ENCODE measurements at places on chromosomes 2 and 18.

DNA sequence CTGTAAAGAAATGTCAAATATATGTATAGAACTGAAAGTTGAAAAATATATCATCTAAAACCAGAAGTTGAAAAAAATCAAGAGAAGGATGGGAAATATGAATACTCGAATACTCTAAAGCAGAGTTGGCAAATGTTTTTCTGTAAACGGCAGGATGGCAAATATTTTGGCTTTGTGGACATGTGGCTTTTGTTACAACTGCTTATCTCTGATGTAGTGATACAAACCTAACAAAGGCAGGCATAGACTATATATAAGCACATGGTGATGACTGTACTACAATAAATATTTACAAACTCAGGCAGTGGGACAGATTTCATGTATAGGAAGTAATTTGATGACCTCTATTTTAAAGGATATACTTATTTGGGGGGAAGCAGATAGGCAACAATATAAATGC, 224.6 kb upstream of the LRRTM4 start:
- DNase-seq: no peak

GRCh38 chr2:132518302-132518701, 101.7 kb downstream of the GPR39 start:
- DNase-seq: no peak

- DNase-seq: no peak
Measured at GRCh38 chr18:2060086-2060485, 511.2 kb downstream of the METTL4 start.

DNA sequence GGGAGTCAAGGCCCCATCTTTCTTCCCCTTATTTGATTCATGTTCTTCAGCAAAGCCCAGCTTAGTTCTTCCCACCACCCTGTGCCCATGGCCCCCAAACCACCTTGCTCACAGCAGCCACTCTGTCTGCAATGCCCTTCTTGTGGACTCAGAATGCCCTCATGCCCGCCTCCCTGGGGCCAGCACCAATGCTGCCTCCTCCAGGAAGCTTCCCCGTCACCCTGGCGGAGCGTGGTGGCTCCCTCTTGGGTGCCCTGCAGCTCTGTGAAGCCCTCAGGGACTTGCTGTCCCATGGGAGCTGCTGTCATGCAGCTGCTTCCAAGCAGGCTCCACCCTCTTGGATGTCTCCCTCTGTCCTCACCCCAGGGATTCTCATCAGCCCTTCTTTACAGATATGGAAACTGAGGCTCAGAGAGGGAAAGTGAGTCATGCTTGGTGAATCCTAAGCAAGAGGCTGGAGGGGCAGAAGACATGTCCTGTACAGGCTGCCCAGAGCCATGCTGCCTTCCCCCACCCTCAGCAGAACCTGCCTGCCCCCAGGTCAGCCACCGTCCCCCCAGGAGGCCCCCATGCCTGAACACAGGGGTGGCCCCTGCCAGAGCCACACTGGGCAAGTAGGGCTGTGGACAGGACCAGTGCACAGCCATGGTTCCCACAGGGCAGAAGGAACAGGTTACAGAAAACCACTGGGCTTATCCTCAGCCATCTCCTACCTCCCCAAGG, 11.8 kb upstream of the DUSP2 start:
- no peak for DNase-seq

GRCh38 chr2:9824956-9825720, 18.1 kb upstream of the TAF1B start:
- DNase-seq: no peak

DNA sequence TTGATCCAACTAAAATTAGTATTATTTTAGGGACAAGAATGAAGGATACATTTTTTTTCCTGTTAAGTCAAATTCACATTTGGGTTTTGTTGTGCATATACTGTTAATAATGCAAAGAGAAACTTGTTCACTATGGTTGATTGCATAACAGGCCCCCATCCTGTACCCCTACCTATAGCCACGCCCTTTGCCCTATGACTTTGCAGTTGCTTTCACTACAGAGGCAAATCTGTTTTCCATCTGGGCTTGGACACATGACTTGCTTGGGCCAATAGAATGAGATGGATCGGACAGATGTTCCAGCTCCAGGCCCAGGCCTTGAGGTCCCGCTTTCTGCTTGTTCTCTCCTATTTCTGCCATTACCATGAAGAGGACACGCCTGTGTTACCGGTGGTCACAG, 278.5 kb upstream of the HNRNPA3 start:
- DNase-seq: no peak

GRCh38 chr2:44537264-44537663, 175.5 kb downstream of the CAMKMT start:
- no peak for DNase-seq

GRCh38 chr18:21559195-21559594, 41.3 kb downstream of the ESCO1 start:
- no peak for DNase-seq

- DNase-seq: no peak
Measured at GRCh38 chr2:146661473-146662096, 1183.2 kb upstream of the ACVR2A start.

- DNase-seq: peak; percentile 42
Measured at GRCh38 chr2:230824406-230824978, 40.2 kb upstream of the ITM2C start.

DNA sequence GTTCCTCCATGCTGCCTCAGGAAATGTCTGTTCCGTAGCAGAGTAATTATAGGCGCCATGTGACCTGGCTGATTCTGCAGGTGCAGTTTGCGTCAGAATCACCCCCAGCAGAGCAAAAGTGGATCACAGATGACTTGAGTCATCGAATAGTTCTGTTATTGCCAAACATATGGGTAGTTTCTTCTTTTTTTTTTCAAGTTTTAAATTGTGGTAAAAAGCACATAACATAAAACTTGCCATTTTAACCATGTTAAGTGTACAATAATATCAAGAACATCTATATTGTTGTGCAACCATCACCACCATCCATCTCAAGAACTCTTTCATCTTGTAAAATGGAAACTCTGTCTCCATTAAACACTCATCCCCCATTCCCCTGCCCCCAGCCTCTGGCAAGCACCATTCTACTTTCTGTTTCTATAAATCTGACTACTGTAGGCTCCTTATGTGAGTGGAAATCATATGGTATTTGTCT, 177.7 kb upstream of the TWIST2 start:
- no peak for DNase-seq

DNA sequence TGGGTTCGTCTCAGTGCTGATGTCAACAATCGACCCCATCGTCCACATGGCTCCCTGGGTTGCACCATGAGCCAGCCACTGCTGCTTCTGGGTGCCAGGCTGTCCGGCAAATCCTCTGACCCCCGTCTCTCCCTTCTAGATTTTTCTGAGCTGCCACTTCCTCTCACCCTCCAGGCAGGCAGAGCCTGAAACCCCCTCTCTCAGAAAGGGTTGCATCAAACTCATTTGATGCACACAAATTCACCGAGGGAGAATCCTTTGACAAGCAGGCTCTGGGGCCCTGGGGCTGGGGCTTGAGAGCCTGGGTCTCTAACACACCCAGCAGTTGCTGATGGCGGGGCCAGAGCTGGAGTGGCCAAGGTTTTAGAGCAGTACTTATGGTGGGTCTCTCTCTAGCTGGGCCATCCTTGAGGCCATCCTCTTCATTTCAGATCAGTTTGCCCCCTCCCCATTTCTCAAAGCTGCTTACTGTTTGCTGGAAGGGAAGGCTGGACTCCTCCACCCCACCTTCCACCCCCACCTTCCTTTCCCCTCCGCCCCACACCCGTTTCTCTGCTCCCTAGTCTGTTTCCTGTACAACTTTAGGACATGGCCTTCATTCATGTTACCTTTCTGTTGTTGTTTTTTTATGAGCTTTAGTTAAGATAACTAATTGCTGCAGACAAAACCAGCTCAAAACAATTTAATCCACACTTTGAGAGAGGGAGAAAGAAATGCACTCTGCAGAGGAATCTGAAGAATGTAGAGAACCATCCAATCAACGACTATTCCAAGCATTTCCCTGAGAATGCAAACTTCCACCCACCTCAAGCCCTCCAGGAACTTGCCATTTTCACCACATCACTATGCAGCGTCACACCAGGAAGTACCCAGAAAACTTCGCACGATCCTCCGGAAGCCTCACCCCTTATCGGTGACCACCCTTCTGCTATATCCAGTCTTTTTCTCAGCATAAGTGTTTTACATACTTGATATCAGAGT, 69.5 kb downstream of the ARL4C start:
- no peak for DNase-seq

DNA sequence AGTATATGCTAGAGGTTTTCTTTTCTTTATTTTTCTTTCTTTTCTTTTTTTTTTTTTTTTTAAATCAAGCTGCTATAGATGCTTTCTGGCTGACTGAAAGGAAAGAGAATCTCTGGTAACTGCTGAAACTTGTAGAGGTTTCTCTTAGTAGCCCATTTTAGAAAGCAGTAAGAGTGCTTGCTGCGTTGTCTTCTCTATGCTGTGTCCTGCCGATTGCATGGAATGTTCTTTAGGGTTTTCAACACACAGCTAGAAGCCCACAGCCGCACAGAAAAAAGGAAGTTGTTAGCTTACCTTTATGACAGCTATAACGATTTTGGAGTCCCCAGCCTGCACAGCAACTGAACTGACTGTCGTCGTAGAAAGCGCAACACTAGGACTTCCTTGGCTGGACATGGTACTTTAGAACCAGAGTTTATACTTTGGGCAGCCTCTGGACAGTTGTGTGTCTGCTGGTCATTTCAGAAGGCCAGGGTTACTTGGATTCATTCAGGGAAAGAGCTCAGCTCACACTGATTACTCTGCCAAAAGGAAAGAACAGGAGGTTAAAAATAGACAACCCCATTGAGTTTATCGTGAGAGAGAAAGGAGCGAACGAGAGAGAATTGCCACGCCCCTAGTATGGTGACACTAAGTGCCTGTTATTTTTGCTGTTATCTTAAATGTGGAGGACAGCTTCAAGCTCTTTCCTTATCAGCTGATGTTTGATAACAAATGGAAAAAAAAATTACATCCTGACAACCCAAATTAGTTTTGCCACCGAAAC, at the start of gene CCDC141:
TSS of gene CCDC141 (minus strand) at position 592 of the 766 bp plus-strand sequence. CDS start at position 396, 196 bp downstream.
- no peak for DNase-seq

GRCh38 chr18:76634564-76634963, 139.5 kb upstream of the ZNF516 start:
- DNase-seq: no peak

DNA sequence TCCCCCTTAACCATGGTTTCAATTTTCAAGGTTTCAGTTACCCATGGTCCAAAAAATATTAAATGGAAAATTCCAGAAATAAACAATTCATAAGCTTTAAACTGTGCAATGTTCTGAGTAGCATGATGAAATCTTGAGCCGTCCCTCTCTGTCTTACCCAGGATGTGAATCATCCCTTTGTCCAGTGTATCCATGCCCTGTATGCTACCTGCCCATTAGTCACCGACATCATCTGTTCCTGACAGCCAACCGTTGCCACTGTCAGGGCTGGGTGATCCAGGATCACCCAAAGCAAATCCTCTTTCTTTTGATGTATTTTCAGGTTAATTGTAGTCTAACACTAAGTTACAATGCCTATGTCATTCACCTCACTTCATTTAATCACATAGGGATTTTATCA, 15.7 kb upstream of the OLA1 start:
- DNase-seq: no peak

DNA sequence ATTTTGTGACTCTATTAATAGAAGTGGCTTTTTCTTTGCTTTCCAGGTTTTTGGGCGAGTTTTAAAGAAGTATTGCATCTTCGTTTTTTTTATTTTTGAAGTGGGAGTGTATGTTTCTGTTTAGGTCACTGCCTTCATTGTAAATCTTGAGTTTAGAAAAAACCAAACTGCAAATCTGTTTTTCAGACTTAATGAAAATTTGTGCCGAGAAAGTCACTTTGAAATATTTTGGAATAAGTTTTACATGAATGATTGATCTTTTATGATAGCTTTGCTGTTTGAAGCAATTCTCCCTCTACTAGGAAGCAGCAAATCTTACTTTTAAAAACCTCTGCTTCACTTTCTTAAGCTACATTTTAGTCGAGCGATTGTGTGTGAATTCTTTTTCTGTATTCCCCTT, 2.2 kb downstream of the SMAD4 start:
- no peak for DNase-seq

DNA sequence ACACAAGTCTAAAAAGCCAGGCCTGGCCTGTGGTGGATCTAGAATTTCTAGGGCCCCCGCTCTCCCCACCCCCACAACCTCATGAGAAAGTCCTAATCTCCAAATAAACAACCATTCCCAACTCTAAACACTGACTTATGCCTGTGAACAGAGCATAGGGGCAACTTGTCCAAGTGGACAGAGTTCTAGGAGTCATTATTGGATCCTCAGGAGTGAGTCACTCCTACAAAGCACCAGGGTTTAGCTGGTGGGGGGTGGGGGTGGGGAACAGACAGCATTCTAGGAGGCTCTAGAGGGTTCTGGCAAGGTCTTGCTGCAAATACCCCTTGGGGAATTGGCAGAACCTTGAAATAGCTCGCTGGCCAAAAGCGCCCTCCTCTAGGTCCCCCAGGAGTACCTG, 83.3 kb downstream of the ZCCHC2 start:
- no peak for DNase-seq

DNA sequence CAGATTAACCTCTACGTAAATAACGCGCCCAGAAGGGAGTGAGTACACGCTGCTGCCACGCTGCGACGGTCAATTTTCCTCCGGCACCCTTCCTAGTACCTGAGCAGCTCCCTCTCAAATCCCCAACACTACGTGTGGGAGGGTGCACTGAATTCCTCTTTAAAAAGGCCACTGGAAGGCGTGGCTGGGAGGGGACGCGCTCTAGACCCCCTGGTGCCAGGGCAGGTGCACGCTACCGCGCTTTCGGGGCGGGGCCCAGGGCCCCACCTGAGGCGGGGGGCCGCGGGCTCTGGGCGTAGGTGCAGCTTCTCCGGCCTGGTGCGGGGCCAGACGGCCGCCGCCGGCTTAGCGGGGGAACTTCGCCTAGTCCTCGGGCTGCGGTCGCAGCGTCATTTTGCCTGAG, 668 bp upstream of the ANKRD12 start:
- DNase-seq: no peak

DNA sequence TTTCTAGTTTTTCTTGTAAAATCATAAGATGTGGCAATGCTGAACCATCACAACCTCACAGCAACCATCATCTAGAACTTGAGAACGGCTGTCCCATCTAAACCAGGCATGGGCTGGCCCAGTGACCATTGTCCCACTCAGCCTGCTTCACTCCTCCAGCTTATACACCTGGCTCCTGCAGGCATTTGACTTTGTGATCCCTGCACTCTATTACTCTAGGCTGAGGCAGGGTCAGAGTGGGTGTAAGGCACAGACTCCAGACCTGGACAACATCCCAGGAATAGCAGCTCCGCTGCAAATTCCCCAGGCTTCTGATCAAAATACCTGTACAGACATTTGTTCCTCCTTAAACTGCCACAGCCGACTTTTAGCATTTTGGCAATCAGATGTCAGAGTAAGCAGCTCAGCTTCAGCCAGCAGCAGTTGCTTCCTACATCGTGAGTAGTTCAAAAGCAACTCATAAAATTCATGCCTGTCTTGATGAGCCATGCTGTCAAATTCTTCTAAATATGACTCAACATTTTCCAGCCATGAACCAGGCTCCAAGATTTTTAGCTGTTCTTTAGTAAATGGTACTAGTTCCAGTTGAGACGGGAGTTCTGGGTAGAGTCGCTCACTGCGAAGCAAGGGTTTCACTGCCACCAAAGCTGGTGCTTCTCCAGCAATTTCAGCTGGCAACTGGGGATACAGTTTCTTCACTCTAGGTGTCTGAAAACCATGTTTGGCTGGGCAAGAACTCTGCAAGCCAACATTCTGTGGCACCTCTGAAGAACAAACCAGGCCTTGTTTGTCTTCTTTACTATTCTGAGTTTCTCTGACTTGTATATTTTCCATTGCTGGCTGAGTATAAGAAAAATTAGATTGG, 12.8 kb downstream of the EPG5 start:
- no peak for DNase-seq
